Stimulated activated effector memory CD8-positive, alpha-beta T cell treated with anti-CD3 and anti-CD28 coated beads, Interleukin-12 subunit alpha, Interleukin-12 subunit beta, amount 100 ng/mL, for 72 hours (primary cell): ENCODE measurements at places on chromosomes 2 and 18.
A peak's percentile ranks its signal among the peaks of the same experiment; 100 is the strongest.

DNA sequence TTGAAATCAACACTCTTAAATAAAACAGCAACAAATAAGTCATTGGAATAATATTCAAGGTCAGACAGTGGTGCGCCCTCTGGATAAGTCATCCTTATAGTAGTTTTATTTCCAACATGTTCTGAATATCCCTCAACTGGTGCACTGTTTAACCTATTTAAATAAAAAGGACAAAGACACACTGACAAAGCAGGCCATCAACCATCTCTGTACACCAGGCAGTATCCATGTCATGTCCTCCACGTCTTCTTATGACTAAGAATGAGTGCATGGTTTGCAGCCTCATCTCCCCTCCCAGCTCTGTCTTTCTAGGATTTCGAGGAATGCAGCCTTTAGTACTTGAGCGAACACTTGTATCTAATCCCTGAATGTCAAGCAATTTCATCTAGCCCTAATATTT lies 42.4 kb downstream of the ST3GAL5 start:
- peak; percentile 15 for DNase-seq

DNA sequence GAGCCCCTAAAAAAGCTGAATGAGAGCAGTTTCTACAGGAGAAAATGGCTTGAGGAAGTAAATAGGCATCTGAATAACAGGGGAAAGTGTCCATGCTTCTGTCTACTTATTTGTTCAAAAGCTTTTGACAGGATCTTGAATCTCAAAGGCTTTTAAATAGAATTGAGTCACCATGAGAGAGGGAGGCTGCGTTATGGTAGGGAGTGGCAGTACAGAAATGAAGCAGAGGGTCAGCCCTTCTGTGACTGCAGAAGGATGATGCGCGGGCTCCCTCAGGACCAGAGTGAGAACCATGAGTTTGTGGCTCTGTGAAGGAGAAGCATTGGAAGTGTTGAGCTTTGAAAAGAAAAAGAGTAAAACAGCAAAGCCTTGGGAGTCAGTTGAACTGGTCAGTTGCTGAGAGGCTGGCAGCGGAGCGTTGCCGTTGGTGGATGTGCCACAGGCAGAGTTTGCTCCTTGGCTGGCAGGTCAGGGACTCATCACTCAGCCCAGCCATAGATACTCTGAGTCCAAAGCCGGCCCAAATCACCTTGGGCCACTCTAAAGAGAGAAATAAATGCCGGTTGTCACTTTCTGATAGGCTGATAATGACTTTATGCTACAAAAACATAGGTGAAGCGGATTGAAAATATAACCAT lies 17.4 kb downstream of the COPS7B start:
- DNase-seq: no peak

- DNase-seq: no peak
Observed at GRCh38 chr2:88651646-88652045, 24.4 kb upstream of the EIF2AK3 start.

- DNase-seq: no peak
Observed at GRCh38 chr2:159807183-159808031, 9.4 kb upstream of the CD302 start.

DNA sequence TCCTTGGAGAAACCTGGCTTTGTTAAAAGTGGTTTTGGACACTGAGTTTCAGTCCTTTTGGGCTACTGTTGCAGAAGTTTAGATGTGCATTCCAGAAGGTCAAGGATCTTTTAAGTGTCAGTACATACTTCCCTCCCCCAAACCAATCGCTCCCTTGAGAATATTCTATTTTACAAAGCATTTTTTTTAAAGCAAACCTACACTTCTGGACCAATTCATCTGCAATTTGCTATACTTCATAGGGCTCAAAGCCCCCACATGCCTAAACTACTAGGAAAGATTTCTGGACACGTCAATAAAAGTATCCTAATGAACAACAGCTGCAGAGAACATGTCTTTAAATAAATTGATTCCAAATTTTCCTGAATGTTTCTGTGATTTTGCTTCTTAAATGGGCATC lies 157.6 kb downstream of the RDH14 start:
- no peak for DNase-seq

DNA sequence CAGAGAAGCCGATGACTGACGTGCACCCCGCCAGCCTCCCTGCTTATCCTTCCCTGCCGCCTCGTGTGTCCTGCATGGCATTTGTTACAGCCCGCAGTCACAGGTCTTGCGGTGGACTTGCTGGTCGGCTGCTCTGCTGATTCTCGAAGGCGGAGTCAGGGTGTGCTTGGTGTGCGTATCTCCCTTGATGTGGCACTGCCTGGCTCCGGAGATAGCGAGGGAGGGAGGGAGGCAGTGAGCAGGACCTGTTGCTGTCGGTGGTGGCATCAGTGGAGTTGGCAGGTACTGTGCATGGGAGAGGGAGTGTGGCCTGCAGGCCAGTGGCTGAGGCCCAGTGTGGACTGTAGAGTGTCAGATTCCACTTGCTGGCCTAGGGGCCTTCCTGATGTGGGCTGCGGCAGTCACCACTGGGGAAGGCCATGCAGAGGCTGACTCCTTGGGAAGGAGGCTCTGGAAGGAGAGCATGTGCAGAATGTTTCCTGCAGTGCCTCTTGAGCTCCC lies 198.9 kb downstream of the AGAP1 start:
- DNase-seq: no peak
